Fibroblast of skin of back (primary cell): ENCODE measurements at places on chromosomes 3 and 15.

DNA sequence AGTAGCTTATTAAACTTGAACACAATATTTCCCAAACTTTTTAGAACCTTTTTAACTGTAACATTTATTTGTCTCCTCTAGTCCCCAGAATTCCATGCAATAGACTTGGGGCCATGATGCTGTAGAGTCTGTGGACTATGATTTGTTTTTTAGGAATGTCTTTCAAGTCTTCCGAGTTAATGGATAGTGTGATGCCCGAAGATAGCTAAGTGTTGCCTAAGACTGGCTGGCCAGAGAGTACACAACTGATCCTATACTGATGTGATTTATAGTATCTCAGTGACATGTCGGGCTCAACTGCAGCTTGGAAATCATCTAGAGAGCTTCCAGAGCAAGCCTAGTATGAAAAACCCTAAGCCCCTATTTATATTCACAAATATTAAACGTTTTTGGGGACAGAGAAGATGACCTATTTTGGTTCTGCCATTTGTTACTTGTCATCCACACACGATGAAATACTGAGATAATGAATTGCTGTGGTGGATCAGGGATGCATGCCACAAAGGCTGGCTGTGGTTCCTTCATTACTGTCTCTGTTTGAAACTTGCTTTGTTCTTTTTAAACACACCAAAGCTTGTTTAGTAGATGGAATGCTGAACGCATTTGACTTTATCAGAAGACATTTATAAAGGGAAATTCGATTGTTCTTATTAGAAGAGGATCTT lies 507.4 kb downstream of the TAFA4 start:
- no peak for DNase-seq

DNA sequence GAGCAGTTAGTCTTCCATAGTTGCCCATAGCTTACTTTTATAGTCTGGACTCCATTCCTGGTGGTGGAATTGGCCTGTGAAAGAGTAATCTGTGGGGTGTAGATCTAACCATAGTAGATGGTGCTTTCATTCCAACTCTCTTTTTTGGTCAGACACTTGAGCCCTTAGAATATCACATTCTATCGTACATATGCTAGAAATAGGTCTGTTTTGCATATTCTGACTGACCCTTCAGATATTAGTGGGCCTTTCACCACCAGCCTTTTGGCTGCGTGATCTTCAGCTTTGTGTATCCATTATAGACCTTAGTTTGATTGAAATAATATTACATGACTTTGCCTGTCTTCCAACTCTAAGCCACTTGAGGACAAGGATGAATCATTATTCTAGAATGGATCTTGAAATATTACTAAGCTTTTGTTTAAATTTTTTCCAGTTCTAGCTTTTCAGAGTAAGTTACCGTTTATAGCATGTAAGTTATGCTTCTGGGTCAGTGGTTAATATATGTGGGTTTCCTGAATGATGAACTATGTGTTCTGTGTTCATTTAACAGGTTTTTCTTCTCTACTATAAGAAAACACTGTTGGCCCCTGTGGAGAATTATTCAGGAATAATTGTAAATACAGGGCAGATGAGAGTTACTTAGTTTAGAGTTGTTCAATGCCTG lies 8.7 kb downstream of the RAB7A start:
- DNase-seq = no peak

- peak; percentile 18 for DNase-seq
Measured at GRCh38 chr3:128316481-128316891, 150.2 kb downstream of the DNAJB8 start.

GRCh38 chr3:52055537-52056351 lies 627 bp downstream of the DUSP7 start:
- peak; percentile 66 for DNase-seq

GRCh38 chr3:131503320-131503635 lies 507 bp upstream of the MRPL3 start:
- DNase-seq = peak; percentile 6

GRCh38 chr3:15512166-15512565 lies 9.3 kb downstream of the COLQ start:
- DNase-seq = no peak

DNA sequence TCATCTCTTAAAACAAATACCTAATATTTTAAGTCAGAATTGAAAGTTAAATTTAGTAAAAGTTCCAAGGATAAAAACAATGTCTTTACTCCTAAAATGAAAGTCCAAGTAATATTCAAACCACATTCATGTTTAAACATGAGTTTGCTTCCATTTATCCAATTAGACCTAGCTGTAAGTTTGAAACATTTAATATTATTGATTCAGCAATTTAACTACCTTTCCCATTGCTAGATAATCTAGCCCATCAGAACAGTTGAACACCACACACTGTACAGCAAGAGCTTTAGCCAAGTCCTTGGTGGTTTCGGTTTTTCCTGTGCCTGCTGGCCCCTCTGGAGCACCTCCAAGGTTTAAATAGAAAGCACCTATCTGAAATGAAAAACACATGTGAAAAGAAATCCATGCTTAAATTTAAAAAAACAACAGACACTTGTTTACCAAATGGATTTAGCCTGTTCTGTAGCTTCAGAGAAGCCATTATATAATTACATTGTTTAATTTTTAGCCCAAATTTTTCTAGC lies 97.8 kb downstream of the DNAH12 start:
- no peak for DNase-seq

GRCh38 chr3:59992578-59992977 lies 942.8 kb upstream of the CFAP20DC start:
- no peak for DNase-seq

DNA sequence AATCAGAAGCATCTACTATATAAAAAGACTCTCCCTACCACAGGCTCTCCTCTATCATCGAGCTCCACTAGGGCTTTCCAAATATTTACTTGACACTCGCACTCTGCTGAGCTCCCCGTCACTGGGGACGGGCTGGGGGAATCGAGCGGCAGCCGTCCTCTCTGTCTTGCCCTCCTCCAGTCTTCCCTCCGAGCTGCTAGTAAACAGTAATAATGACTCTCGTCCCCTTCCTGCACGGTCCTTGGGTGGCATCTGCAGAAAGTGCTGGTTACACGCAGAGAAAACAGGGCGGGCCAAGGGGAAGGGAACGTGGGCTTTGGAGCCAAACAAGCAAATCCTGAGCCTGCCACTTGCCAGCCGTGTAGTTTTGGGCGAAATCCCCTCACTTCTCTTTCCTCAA lies 96.6 kb downstream of the LRIG1 start:
- no peak for DNase-seq

DNA sequence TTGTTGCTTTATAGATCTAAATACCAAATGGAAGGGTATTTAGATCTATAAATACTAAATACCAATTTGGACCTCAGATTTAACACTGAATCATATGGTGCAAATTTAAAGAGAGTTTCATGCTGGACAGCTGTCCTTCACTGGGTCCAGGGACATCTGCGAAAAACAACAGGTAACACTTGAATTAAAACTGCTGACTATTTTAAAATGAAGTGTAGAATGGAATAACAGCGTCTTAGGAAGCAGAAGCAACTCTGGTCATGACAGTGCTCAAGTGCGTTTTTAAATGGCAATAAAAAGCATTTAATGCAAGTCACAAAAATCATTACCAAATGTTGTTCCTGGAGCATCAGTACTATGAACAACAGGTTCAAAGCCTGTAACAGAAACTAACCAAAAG lies 106.3 kb downstream of the TFG start:
- no peak for DNase-seq

DNA sequence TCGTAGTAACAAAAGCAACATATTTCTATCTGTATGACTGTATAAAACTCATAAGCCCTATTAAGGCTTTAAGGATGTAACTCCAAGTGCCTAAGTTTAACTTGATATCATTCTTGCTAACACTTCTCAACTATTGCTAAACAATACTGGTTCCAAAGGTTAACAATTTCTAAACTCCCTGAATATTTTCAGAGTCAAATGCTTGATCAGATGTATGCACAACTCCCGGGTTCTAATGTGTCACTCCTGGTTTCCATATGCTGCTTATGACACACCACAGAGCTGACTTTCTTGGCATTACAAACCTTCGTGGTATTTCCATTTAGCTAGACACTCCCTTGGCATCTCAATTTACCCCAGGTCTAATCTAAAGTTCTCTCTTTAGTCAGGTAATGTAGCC lies 26.3 kb downstream of the DZIP1L start:
- peak; percentile 79 for DNase-seq

GRCh38 chr3:146969356-146969755 lies 364.2 kb upstream of the PLSCR5 start:
- DNase-seq = no peak

- DNase-seq = no peak
Measured at GRCh38 chr15:47206358-47206978, 510.8 kb upstream of the SEMA6D start.
